Vagina (tissue), 2 donors: ENCODE measurements at places on chromosomes 3 and 15.

DNA sequence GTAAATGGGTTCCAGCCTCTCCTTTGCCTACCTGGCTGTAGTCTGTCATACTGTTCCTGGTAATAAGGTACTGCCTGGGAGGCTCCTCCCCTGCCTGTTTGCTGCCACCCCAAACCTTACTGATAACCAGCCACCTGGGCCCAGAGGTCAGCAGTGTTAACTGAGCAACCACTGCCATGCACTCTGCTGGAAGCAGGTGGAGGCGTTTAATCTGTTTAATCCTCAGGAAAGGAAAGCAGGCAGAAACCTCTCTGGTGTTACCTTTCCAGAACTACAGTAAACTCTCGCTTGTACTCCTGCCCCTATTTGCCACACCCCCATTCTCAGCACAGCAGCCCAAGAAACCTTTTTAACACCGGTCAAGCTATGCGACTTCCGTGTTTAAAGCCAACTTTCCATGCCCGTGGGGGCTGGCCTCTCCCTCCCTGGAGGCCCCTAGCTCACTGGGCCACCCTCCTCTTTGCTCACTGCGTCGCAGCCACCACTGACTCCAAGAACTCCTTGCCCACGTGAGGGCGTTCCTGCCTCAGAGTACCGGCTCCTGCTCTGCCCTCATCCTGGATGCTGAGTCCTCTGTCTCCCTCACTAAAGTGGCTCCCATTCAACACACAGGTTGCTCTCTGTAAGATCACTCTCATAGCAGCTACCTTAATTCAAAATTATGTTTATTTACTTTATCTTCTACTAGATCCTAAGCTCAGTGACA is 8.3 kb downstream of the BDH1 start:
- DNase-seq, result no peak

DNA sequence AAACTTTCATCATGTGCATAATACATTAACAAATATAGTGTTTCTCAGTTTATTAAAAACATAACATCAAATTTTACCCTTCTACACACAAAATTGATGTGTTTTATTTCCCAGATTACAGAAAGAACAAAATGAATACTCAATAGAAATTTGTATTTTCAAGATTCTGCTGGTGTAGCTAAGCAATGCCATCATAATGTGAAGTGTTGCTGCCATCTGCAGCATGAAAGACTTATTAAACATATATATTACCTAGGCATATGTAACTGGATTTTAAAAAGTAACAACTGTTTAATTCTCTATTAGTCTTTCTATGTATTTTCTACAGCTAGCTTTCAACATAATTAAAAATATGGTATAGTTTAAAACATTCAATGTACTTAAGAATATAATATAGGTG is 27.5 kb downstream of the PLSCR5 start:
- DNase-seq, result no peak

DNA sequence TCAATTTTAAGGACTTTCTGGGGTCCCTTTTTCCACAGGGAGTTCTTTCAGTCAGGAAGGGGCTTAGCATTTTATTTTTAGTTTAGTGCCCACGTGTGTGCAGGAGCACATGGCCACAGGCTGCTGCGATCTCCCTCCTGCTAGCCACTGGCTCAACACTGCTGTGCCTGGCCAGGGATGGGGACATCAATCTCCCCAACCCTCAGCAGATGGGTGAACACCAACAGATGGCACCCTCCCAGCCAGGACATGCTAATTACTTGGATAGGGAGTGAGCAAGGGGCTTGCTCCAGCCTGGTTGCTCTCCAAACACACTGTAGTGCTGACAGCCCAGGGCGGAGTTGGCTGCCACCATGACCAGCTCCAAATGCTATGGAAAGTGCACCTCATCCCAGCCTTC is 7.4 kb upstream of the RIOX2 start:
- DNase-seq, result no peak

DNA sequence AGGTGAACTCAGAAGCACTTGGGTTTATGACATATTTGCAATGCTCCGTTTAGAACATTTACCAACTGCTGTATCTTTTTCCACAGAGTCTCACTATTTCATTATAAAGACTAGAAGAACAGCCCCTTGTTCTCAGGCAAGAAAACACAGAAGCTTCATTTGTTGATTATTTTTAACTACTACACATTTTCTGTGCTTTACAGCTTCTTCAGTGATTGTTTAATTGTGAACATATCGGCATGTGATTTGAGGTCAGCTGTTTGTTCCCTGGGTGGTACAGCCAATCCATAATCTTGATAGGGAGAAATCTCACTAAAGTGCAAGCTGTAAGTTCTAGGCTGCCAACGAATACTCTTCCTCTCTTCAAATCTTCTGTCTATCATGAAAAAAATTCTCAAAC is 31.0 kb upstream of the DLG1 start:
- DNase-seq, result no peak

DNA sequence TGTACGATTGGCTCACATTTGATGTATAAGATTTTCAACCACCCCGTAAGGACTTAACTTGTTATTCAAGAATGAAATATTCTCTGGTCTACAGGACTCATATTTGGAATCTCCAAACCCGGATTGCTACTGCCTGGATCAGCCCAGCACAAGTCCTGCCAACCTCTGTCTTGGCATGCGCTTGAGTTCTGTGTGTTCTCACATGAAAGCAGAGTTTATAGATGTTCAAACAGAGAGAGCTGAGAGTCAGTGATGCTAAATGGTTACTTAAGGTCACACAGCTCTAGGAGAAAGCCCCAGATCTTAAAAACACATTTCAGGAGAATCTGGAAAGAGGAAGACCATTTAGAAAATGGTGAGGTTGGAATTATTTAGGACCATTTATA is 268.0 kb upstream of the TBL1XR1 start:
- no peak for DNase-seq

DNA sequence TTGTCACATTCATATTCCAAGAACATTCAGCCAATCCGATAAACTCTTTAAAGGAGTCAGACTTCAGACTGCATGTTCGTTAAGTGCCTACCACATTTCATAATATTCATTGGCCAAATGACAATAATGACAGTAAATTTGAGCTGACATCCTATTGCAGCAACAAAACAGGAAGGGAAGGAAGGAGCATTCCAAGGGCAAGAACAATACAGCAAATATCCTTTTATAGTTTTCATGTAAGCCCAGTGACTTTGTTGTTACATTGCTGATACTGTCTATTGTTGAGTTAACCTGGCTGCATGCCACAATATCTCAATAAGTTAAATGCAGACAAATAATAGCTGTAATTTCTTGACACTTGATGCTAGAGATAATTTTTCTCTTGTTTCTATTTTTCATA is 16.4 kb upstream of the CBLB start:
- no peak for DNase-seq

DNA sequence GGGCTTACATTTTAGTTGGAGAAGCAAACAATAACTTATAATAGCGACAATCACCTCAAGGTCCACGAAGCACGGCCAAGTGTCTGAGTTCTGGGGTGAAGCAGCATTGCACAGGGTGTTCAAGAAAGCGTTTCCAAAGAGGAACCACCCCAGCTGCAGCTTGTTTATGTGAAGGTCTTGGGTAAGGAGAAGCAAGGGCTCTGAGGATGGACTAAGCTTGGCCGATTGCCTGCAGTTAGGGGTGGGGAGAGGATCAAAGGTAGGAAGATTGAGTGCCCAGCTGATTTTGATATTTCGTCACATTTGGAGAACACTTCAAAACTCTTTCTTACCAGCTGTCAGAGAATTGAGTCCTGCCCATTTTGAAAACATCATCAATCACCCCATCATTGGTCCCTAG is 321.6 kb upstream of the DNAJC19 start:
- DNase-seq, result no peak

DNA sequence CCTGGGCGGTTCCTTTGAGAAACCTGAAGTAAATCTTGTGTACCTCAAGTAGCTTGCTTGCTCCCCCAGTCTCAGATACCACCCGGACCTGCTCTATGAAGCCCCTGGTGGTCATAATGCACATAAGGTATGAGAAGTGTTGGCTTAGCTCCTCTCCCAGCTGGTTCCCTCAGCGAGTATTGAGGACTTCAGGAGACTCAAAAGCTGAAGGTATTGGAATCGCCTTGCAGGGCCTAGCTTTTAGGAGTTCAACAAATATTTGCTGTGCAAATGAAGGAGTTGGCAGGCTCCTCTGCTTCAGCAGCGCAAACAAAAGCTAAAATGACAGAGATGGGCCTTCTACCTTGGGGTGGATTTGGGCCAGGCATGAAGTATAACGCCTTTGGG is 1.7 kb downstream of the CMTM8 start:
- DNase-seq, result no peak

- DNase-seq, result no peak
These were observed 24.1 kb downstream of the CX3CR1 start for GRCh38 chr3:39255503-39256325.

- DNase-seq, result no peak
These were observed 76.3 kb downstream of the THBS1 start for GRCh38 chr15:39657181-39657580.

DNA sequence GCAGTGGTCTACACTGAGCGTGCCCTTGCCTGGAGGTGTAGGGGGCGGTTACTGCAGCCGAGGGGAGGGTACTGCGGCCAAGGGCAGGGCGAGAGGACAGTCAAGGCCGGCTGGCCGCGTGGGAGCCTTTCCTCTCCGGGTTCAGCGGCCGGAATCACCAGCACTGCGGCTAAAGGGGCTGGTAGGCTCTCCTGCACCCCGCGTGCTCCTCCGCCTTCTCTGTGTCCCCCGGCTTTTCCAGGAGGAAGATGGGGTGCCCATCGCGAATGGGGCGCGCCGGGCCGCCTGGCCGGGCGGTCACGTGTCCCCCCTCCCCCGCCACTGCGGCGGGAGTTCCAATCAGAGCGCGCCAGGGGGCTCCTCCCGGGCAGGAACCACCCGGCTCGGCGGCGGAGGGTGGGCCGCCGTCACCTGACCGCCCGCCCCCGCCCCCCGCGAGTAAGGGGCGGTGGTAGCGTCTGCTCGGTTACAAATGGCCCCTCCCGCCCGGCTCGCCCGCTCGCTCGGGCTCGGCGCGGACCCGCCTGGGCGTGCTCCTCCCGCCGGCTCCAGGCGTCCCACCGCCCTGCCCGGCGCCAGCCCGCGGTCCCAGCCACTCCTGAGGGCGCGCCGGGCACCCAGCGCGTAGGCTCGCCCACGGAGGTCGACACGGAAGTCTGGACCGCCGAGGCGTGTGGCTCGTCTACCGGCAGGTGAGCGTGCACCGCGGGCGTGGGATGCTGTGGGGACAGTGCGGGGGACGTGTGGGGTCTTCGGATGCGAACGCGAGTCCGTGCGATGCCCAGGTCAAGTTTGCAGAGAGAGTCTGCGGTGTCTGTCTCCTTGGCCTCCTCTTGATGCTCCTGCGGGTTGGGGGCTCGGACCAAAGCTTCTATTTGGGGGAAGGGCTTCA is 242.6 kb upstream of the TOPAZ1 start:
- DNase-seq, result no peak

- no peak for DNase-seq
These were observed 19.2 kb downstream of the FOXP1 start for GRCh38 chr3:71564361-71564760.

- DNase-seq, result no peak
These were observed 84.5 kb upstream of the GALNT15 start for GRCh38 chr3:16090024-16090423.
